Cardiac muscle cell (in vitro differentiated cells and primary cell): ENCODE measurements at places on chromosomes 5 and 9. TPM values are rescaled to one million over a fixed set of nuclear protein-coding genes. Genes with fewer than 3 reads are reported as not detected.

DNA sequence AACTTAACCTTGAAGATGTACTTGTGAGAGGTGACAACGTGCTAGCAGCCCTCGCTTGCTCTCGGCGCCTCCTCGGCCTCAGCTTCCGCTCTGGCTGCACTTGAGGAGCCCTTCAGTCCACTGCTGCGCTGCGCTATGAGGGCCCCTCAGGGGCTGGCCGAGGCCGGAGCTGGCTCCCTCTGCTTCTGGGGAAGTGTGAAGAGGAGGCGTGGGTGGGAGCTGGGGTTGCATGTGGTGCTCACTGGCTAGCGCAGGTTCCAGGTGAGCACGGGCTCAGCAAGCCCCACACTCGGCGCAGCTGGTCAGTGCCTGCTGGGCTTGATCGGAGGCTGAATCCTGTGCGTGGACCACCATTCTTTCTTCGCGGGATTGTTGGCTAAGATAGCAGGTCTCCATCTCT lies 166.1 kb downstream of the MRPS30 start:
- DNase-seq, result no peak

GRCh38 chr5:124453221-124454051 lies 293.0 kb downstream of the ZNF608 start:
- DNase-seq, result no peak

GRCh38 chr5:163916376-163916775 lies 411.0 kb downstream of the MAT2B start:
- peak; percentile 63 for DNase-seq

The INSL4 gene
- not detected in 2 replicates for total RNA-seq

GRCh38 chr9:137497921-137498719 lies 39.0 kb upstream of the NSMF start:
- no peak for DNase-seq

The TNFSF8 gene
- not detected in 2 replicates for total RNA-seq
